ENCODE measurements at places on chromosomes 12 and 14. TPM values are rescaled to one million over a fixed set of nuclear protein-coding genes. Genes with fewer than 3 reads are reported as not detected.

The APOF gene
- total RNA-seq, result not detected

The SLC8A3 gene
- not detected for total RNA-seq

The GPRC5D gene
- not detected for total RNA-seq

The IGF1 gene
- total RNA-seq, result 0.26 TPM
